ENCODE measurements at places on chromosomes 6 and 20. TPM values are rescaled to one million over a fixed set of nuclear protein-coding genes. Genes with fewer than 3 reads are reported as not detected.

The POU5F1 gene
- 2,533 TPM for total RNA-seq

The HUS1B gene
- total RNA-seq: 0.75 TPM

The PRRT1 gene
- 2.8 TPM for total RNA-seq

The CST7 gene
- total RNA-seq: not detected

The SMLR1 gene
- not detected for total RNA-seq

The ANKRD66 gene
- not detected for total RNA-seq

The ADGRF5 gene
- 0.06 TPM for total RNA-seq

The BAG2 gene
- total RNA-seq: 7.2 TPM

The NEDD9 gene
- total RNA-seq: 12.0 TPM

The TXLNB gene
- total RNA-seq: 0.17 TPM

The TRIM15 gene
- 0.48 TPM for total RNA-seq

The DACT2 gene
- 3.9 TPM for total RNA-seq

The UFL1 gene
- total RNA-seq: 10.0 TPM

The GRM1 gene
- 1.3 TPM for total RNA-seq
